ENCODE measurements at places on chromosomes 16 and 17.

DNA sequence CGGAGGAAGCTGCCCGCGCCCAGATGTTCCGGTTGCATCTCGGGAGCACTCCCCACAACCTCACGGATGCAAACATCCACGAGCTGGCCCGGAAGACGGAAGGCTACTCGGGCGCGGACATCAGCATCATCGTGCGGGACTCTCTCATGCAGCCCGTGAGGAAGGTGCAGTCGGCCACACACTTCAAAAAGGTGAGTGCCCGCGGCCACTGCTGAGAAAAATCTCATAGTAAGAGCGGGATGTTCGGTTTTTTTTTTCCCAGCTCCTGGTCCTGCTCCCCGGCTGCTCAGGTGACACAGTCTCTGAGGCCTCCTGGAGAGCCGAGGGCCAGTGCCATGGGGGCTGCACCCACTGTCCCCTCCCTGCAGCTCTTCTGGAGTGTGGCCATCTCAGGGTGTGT is 9.3 kb downstream of the PDF start:
- DNase-seq: no peak

- DNase-seq: no peak
Measured at GRCh38 chr17:29190592-29191207, 10.5 kb upstream of the MYO18A start.

DNA sequence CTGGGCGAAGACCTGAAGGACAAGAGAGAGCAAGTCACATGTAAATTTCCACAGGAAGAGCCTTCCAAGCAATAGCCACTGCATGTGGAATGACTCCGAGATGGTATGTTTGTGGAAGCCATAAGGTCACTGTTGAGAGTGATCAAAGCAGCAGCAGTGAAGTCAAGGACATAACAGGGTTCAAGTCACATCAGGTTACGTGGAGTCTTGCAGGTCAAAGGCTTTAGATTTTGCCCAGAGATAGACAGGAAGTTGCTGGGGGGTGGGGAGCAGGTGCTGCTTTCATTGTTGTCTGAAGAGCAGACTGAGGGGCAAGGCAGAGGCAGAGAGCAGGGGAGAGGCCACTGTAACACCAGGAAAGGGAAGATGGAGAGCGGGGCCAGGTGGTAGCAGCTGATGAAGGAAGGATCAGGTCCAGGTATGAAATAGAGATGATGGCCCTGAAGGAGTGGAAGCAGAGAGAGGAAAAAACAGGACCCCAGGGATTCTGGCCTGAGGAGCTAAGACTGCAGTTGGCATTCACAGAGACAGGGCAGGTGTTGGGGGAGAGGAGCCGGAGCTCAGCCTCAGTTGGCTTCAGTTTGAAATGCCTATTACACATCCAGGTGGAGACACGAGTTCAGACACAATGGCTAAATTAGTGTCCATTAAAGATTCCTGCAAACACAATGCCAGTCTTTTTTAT is 129.3 kb upstream of the AXIN2 start:
- DNase-seq: no peak

DNA sequence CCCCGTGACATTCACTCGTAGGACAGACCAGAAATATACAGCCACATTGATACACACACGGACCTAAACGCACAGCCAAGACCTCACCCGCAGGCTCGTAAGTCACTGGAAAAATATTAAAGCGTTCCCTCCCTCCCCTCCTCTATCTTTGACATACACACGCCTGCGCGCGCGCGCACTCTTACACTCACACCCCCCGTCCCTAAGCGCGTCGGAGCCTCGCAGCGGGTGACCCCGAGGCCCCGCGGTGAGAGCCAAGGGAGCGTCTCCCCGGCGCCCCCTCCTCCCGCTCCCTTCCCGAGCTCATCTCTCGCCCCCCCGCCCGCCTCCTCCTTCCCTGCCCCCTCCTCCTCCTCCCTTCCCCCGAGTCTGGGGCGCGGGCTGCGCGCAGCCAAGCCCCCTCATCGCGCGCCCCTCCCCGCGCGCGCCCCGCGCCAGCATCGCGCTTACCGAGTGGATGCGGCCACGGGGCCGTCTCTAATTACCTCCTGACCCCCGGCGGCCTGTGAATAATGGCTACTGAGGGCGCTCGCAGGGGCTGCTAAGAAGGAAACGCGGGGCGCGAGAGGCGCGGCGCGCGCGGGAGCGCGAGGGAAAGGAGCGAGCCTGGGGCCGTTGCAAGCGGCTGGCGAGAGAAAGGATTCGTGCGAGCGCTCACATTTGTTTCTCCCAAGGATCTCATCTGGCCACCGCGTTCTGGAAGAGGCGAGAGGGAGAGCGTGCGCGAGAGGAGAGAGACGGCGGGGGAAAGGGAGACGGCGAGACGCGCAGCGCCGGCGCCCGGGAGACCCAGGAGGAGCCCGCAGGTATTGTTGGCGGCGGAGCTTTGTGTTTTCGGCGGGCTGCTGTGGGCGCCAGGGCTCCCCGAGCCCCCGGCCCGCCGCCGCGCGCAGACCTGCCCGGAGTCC is 42.4 kb downstream of the RAI1 start:
- DNase-seq: peak; percentile 77

- DNase-seq: peak; percentile 11
Measured at GRCh38 chr16:51666821-51667220, 515.8 kb upstream of the SALL1 start.

- no peak for DNase-seq
Measured at GRCh38 chr17:47603830-47604597, 45.7 kb upstream of the KPNB1 start.

- DNase-seq: no peak
Measured at GRCh38 chr16:8647721-8648318, 26.3 kb downstream of the METTL22 start.

- peak; percentile 31 for DNase-seq
Measured at GRCh38 chr16:46916980-46917379, 32.8 kb downstream of the GPT2 start.

DNA sequence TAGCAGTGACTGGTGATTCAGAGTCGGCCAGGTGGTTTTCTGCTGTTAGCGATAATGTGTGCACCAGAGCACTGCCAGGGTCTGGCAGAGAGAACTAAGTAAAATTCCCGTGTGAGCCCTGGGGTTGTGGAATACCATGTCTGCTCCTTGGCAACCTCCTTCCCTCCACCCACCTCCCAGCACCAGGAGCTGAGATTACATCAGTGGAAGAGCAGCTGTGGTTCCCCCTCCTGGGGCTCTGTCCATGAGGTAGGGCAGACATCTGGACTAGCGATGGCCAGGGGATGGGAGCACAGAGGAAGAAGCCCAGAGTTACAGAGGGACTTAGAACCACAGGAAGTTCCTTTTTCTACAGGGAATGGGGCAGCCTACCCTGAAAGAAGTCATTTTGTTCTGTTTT is 15.8 kb downstream of the CLEC10A start:
- no peak for DNase-seq

GRCh38 chr16:8631373-8631772 is 9.9 kb downstream of the METTL22 start:
- no peak for DNase-seq

- DNase-seq: peak; percentile 88
Measured at GRCh38 chr16:83802135-83802534, 5.6 kb upstream of the HSBP1 start.

DNA sequence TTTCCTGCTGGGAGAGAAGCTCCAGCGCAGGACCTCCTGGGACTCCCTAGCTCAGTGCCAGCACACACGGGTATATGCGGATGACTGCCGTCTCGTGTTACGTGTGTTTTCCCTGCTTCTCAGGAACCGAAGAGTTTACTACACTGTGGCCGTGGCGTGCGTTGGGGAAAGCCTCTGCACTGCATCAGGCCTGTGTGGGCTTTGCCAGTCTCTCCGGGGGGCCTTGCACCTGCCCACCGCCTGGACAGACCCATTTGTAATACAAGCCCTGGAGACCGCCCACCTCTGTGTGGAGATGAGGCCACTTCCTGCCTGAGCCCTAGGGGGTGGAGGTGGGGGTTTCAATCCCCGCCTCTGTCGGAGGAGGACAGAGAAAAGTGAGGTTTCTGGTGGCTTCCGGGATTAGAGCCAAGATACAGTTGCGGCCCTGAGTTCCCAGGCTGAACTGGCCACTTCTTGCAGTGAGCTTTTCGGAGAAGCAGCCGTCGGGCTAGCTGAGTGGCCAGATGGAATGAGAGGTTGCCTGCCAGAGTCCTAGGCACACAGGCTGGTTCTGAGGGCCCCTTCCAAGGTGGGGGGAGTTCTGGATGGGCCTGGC is 43.4 kb upstream of the GSE1 start:
- DNase-seq: peak; percentile 46

GRCh38 chr17:39123627-39124026 is 27.8 kb downstream of the PLXDC1 start:
- DNase-seq: no peak

DNA sequence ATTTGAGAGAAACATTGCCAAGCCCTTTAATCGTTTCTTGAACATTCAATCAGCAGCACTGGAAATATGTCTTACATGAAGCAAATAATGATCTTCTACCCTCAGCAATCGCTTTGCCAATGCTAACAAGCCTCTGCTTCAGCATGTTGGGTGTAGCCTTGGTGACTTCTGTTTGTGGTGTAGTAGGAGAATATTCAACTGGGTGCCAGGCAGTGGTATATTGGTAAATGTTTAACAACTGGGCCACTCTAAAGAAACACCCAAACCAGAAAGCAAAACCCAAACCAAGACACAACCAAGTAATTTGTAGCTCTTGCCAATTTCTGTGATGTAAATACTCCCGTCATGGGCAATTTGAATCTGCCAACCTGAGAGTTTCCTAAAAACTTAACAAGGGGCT is 9.7 kb downstream of the CDH13 start:
- no peak for DNase-seq

Measured in AG08395 (cell line).